Activated naive CD8-positive, alpha-beta T cell treated with anti-CD3 and anti-CD28 coated beads, Interleukin-2, amount 50 U/mL, for 24 hours (primary cell): ENCODE measurements at places on chromosomes 5 and 9.
A peak's percentile ranks its signal among the peaks of the same experiment; 100 is the strongest.

GRCh38 chr9:88672874-88673689 lies 138.1 kb downstream of the NXNL2 start:
- no peaks in the 10 kb centered on the region for H3K36me3 ChIP-seq
- no peaks in the 10 kb centered on the region for H3K4me1 ChIP-seq
- no peak overlapping the region for H3K4me3 ChIP-seq
- DNase-seq: no peak
- no peaks in the 10 kb centered on the region for H3K27me3 ChIP-seq

DNA sequence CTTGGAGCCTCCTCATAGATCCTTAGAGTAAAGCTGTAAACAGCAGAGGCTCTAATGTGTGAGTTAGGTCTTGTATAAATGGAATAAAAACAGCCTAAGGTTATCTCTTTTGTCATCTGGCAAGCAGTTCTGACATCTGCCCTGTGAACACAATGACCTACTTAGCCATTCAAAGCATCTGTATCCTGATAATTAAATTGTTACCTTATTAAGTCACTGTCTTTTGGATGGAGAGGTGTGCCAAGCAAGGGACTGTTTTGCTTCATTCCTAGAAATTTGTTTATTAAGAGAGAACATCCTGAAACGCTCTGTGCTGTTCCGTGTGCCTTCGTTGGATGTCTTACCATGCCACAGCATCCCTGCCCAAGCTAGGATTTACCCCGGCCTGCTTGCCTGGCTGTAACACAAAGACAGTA lies 1.5 kb downstream of the LSM11 start:
- no peak overlapping the region for H3K27ac ChIP-seq
- H3K27me3 ChIP-seq: no peaks in the 10 kb centered on the region
- peaks cover 6% of the 10 kb centered on the region for H3K36me3 ChIP-seq
- no peak for DNase-seq

- H3K27ac ChIP-seq: no peak overlapping the region
- H3K4me3 ChIP-seq: no peak overlapping the region
- peaks cover 19% of the 10 kb centered on the region for H3K4me1 ChIP-seq
- no peak for DNase-seq
Observed at GRCh38 chr9:7117676-7118561, 360.1 kb downstream of the KDM4C start.

GRCh38 chr5:84085387-84086041 lies 299.2 kb downstream of the EDIL3 start:
- H3K36me3 ChIP-seq: no peaks in the 10 kb centered on the region
- H3K27me3 ChIP-seq: no peaks in the 10 kb centered on the region
- H3K27ac ChIP-seq: no peak overlapping the region
- H3K4me3 ChIP-seq: no peak overlapping the region

- H3K4me1 ChIP-seq: no peaks in the 10 kb centered on the region
- DNase-seq: no peak
- no peaks in the 10 kb centered on the region for H3K27me3 ChIP-seq
- H3K4me3 ChIP-seq: no peak overlapping the region
- no peak overlapping the region for H3K27ac ChIP-seq
Observed at GRCh38 chr5:169911448-169912212, 68.7 kb downstream of the INSYN2B start.

DNA sequence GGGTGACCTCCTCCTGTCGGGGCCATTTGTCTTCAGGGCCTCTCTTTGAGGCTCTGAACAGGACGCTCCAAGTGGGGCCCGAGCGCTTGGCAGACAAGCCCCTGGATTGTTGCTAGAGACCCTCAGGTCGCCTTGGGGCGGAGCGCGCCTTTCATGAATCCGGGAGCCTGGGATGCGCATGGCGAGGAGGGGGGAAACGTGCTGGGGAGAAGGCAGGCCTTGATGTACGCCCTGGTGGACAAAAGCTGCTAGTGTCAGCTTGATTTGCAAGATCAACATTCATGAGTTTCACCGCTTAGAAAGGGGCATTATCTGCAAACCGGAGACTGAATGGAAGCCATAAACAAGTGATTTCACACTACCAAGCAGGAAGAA lies 226.3 kb downstream of the SMARCA2 start:
- H3K36me3 ChIP-seq: no peaks in the 10 kb centered on the region
- peaks cover 20% of the 10 kb centered on the region for H3K27me3 ChIP-seq
- H3K4me3 ChIP-seq: peak overlapping the region; percentile 70
- DNase-seq: no peak
- no peak overlapping the region for H3K27ac ChIP-seq

DNA sequence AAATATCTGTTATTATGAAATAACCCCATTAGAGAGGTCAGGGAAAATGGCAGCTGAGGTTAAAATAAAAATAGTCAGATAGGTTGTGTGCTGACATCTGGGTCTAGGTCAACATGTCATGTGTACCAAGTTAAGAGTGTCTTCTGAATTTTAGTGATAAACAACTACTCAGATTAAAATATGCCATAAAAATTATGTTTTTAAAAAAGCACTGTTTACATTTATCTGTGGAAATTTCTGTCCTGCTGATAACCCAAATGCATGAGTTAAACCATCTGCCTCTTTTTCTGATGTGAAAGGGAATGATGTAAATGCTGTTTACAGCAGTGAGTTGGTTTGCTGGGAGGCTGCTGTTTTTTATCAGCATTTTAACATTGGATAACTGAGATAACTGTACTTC lies 361.2 kb upstream of the TARS1 start:
- no peak for DNase-seq
- H3K27me3 ChIP-seq: no peaks in the 10 kb centered on the region
- H3K27ac ChIP-seq: no peak overlapping the region
- H3K36me3 ChIP-seq: no peaks in the 10 kb centered on the region

DNA sequence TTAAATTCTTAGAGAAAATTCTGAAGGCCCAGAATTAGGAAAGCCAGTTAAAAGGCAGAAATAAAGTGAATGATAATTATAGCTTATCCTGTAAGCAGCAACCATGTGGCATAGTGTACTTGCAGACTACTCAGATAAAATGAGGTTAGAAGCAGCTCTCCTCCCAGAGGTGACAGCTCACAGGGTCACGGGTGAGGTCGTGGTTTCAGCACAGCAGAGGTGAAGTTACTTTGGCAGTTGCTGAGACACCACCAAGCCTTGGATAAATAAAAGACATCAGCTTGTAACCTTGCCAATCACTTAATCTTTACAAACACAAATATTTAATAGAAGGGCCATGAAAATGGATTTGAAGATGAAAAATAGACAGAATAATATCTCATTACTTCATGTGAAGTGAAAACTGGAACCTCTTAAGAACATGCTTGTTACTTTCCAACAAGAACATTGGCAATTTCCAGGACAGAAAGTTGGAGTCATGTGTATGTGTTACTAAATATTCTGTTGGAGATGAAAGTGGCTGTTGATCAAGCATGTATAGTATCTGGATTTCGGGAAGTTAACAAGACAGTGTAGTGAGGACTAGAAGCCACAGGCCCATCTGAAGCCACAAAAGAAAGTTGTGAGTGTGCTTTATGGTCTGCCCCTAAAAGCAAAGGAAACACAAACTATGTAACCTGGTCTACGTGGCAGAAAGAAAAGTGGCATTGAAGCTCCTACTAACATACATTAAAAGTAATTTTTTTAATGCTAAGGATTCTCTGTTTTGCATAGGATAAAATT lies 134.4 kb downstream of the ERCC6L2 start:
- peaks cover 33% of the 10 kb centered on the region for H3K4me1 ChIP-seq
- peaks cover 47% of the 10 kb centered on the region for H3K36me3 ChIP-seq
- peak; percentile 57 for DNase-seq
- peak overlapping the region; percentile 55 for H3K4me3 ChIP-seq

DNA sequence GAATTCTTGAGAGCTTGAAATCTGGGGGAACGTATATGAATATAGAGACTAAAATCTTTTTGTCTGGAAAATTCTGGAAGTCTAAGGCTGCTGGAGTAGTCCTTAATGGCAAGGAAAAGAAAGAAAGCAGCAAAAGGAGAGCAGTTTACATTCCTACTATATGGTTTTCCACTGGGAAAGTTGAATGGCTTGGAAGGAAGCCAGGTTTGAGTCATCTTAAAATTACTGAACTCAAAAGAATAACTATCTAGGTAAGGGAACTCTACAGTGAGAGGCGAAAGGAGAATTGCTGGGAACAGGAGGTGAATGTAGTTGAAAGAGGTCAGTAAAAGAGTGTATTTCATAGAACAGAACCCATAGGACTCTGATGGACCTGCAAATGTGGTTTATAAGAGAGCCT lies 258.1 kb upstream of the EDIL3 start:
- no peaks in the 10 kb centered on the region for H3K27me3 ChIP-seq
- H3K27ac ChIP-seq: no peak overlapping the region
- no peak for DNase-seq
- H3K4me3 ChIP-seq: no peak overlapping the region
- no peaks in the 10 kb centered on the region for H3K4me1 ChIP-seq
- no peaks in the 10 kb centered on the region for H3K36me3 ChIP-seq

DNA sequence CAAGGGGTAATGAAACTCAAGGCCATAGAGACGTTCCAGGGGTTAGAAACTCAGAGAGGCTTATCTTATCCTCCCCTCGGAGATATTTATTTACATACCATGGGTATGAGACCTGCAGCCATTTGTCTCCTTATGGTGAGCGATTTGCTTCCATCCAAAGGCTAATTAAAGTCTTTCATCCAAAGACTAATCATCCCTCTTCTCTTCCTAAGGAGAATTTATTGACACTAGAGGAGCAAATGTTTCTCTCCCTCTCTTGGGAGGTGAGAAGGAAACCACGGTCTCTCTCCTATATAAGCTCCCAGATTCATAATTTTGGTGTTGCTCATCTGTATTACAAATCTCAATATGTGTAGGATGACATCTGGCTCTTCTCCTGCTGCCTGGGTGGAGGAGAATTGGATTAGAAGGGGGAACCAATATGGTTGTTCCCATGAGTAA lies 31.0 kb upstream of the RPS23 start:
- H3K36me3 ChIP-seq: peaks cover 12% of the 10 kb centered on the region
- no peak for DNase-seq
- no peak overlapping the region for H3K4me3 ChIP-seq
- H3K27me3 ChIP-seq: no peaks in the 10 kb centered on the region

DNA sequence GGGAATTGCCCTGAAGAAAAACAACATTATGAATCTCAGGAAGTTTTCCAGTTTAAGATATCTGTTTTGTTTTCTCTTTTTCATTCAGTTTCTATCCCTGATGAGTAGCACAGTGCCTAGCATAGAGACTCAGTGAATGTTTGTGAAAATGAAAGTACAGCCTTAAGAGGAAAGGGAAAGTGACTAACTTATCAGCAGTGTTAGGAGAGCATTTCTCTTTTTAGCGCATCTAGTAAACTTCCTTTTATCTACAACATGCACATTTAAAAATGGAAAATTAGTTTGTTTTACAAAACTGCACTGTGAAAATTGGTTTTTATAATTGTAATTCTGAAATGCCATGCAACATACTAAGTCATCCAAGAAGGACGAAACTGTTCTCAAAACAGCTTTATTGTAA lies 110.8 kb downstream of the SMARCA2 start:
- H3K27ac ChIP-seq: peak overlapping the region; percentile 81
- no peaks in the 10 kb centered on the region for H3K27me3 ChIP-seq
- peaks cover 41% of the 10 kb centered on the region for H3K36me3 ChIP-seq
- peaks cover 34% of the 10 kb centered on the region for H3K4me1 ChIP-seq
- DNase-seq: no peak

- no peak overlapping the region for H3K4me3 ChIP-seq
- no peaks in the 10 kb centered on the region for H3K4me1 ChIP-seq
- H3K36me3 ChIP-seq: no peaks in the 10 kb centered on the region
- H3K27ac ChIP-seq: no peak overlapping the region
Observed at GRCh38 chr5:172569861-172570558, 71.1 kb upstream of the NEURL1B start.

GRCh38 chr9:137431416-137431931 lies 8.3 kb downstream of the NOXA1 start:
- no peak overlapping the region for H3K27ac ChIP-seq
- no peak for DNase-seq
- H3K4me3 ChIP-seq: no peak overlapping the region

DNA sequence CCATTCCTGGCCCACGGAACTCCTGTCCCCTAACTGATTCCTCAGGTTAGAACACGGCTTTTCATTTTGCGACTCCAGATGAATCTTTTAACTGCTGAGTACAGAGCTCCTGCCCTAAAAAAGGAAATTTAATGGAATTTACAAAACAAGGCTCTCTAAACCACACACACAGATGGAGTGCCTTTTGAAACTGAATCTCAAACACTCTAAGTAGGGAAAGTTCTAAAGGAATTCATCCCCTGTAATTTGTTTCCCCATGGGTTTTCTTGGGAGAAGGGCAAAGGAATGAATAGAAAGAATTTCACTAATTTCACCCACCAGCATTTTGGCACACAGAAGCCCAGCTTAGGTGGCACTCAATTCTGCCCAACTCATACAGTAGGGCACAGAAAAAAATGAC lies 106.5 kb downstream of the THBS4 start:
- H3K4me3 ChIP-seq: no peak overlapping the region
- H3K27ac ChIP-seq: peak overlapping the region; percentile 86
- H3K36me3 ChIP-seq: peaks cover 17% of the 10 kb centered on the region
- H3K4me1 ChIP-seq: peaks cover 64% of the 10 kb centered on the region
- DNase-seq: no peak

GRCh38 chr5:159003045-159004030 lies 96.4 kb downstream of the EBF1 start:
- H3K36me3 ChIP-seq: no peaks in the 10 kb centered on the region
- no peak overlapping the region for H3K27ac ChIP-seq
- DNase-seq: no peak
- no peak overlapping the region for H3K4me3 ChIP-seq
- H3K4me1 ChIP-seq: peaks cover 17% of the 10 kb centered on the region

- H3K27ac ChIP-seq: no peak overlapping the region
- H3K4me3 ChIP-seq: no peak overlapping the region
- DNase-seq: no peak
- peaks cover 51% of the 10 kb centered on the region for H3K4me1 ChIP-seq
- no peaks in the 10 kb centered on the region for H3K27me3 ChIP-seq
- H3K36me3 ChIP-seq: peaks cover 5% of the 10 kb centered on the region
Observed at GRCh38 chr9:113558632-113559502, 95.3 kb downstream of the RGS3 start.

DNA sequence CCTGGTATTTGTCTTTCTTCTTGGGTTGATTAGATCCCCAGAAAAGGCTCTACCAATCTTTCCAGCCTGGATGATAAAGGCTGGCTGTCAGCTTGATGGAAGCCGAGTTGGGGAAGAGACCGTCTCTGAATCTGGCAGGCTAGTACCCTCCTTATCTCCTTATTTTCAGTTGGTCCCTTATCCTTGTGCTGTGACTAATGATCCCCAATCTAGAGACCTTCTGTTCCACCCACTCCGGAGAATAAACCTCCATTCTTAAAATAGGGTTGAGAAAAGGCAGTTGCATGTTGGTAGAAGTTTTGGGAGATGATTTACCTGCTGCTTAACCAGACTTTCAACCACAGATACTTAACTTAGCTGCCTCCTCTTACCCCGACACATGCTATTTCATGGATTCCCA lies 52.3 kb downstream of the PRKACG start:
- no peak overlapping the region for H3K4me3 ChIP-seq
- H3K36me3 ChIP-seq: no peaks in the 10 kb centered on the region
- H3K27ac ChIP-seq: no peak overlapping the region

- no peaks in the 10 kb centered on the region for H3K4me1 ChIP-seq
- H3K27me3 ChIP-seq: no peaks in the 10 kb centered on the region
- DNase-seq: no peak
- H3K36me3 ChIP-seq: no peaks in the 10 kb centered on the region
Observed at GRCh38 chr9:30584559-30584958, 1799.9 kb upstream of the ACO1 start.

GRCh38 chr5:159330131-159330800 lies at the start of gene IL12B:
Gene IL12B (minus strand): TSS chr5:159330487. CDS start chr5:159326782, 3,705 bp downstream.
- H3K4me3 ChIP-seq: peak within 1 kb of the TSS; percentile 68
- no peak for DNase-seq
- H3K4me1 ChIP-seq: peaks cover 24% of the 10 kb centered on the region
- H3K27ac ChIP-seq: no peak within 1 kb of the TSS
- H3K27me3 ChIP-seq: peaks cover 6% of the 10 kb centered on the region

- H3K27me3 ChIP-seq: no peaks in the 10 kb centered on the region
- H3K4me1 ChIP-seq: no peaks in the 10 kb centered on the region
- H3K27ac ChIP-seq: no peak overlapping the region
- DNase-seq: no peak
Observed at GRCh38 chr5:106080535-106080934, 1590.2 kb downstream of the EFNA5 start.
